ENCODE measurements at places on chromosomes 3 and 15.

- H3K36me3 ChIP-seq = no peaks in the 10 kb centered on the region
- peaks cover 6% of the 10 kb centered on the region for H3K4me1 ChIP-seq
- H3K4me3 ChIP-seq = no peak overlapping the region
- no peak for DNase-seq
- no peak overlapping the region for H3K27ac ChIP-seq
- H3K27me3 ChIP-seq = no peaks in the 10 kb centered on the region
Measured at GRCh38 chr15:95930659-95931375, 399.7 kb upstream of the NR2F2 start.

DNA sequence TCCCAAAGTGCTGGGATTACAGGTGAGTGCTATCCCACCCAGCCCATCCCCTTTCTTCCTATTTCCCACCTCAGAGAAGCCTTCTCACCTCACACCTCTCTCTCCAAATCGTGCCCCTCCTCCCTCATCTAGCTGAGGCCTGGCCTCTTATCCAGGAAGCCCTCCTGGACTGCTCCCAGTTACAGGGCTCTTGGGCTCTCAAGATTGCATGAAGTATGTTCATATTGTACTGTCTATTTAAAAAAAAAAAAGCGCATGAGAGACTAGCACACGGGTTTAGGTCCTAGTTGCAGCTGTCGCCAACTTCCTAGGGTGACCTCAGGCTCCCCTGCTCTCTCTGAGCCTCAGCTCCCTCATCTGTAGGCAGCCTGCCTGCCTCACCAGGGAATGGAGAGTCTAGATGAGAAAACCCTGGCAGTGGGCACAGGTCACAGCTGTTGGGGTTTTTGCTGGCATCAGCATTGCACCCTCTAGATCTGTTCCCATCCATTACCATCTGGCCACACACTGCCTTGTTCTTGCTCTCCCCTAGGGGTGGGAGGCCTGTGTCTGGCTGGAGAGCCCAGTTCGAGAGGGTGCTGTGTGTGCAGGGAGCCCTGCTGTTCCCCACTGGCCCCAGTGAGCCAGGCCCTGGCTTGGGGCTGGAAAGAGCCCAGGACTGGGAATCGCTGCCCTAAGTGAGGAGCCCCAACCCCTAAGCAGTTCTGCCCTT, 24.2 kb upstream of the C15orf39 start:
- H3K27me3 ChIP-seq = no peaks in the 10 kb centered on the region
- no peak for DNase-seq
- no peak overlapping the region for H3K27ac ChIP-seq
- H3K4me3 ChIP-seq = no peak overlapping the region
- H3K36me3 ChIP-seq = no peaks in the 10 kb centered on the region

DNA sequence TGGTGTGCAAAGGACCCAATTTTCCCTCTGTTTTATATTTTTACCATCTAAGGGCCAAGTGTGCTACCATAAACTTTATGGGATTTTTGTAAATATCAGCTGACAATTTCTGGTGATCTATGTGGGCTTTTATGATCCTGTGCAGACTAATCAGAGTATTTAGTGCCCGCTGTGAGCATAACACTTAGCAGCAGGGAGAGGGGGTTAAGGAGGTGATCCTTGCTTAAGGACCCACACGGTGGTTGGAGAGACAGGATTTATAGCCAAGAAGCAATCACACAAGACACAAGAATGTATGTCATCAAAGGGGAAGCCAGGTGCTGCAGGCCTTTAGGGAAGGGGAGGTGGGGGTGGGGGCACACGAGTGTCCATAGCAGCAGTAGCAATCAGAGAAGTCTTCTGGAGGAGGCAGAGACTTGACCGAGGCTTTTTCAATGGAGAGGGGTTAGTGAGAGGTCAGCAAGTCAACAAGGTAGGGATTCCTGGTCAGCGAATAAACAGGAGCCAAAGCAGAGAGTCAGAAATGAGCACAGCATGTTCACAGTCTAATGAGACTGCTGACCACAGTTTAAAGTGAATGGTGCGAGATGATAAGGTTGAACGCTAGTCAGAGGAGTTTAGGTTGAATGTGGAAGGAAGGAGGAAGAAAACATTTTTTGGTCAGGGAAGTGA, 4.5 kb upstream of the CACNA1D start:
- DNase-seq = no peak
- no peak overlapping the region for H3K4me3 ChIP-seq
- peaks cover 42% of the 10 kb centered on the region for H3K27me3 ChIP-seq

DNA sequence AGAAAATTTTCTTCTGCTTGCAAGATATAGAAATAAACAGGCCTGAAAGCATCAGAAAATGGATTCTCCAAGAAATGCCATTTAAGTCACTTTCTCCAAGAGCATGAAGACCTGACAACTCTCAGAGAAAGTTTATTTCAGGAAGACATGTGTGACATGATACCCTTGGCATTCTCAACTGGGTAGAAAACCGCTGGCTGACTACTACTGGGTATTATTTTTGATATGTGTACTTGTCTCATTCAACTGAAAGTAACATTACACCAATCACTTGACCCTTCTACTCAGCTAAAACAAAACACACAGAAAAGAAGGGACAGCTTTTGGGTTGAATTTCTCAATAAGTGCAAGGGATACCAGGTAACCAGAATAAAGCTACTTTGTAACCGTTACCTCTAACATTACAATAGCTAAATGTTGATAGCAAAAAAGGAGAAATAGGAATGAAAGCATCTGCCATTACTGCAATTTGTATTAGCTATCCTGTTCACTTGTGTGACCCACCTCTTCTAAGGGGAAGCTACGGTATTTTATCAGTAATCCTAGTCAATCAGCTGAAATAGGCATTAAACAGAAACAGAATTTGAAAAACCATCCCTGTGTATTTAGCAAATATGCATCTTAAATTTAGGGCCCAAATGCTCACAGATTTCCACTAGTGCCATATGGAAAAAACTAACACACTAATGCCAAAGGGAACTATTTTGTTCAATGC, 7.3 kb downstream of the TRA2B start:
- H3K27me3 ChIP-seq = no peaks in the 10 kb centered on the region
- peaks cover 10% of the 10 kb centered on the region for H3K36me3 ChIP-seq
- no peak for DNase-seq
- H3K4me1 ChIP-seq = peaks cover 37% of the 10 kb centered on the region

- H3K4me3 ChIP-seq = no peak overlapping the region
- H3K36me3 ChIP-seq = no peaks in the 10 kb centered on the region
Measured at GRCh38 chr15:59828263-59828662, 139.1 kb upstream of the BNIP2 start.

DNA sequence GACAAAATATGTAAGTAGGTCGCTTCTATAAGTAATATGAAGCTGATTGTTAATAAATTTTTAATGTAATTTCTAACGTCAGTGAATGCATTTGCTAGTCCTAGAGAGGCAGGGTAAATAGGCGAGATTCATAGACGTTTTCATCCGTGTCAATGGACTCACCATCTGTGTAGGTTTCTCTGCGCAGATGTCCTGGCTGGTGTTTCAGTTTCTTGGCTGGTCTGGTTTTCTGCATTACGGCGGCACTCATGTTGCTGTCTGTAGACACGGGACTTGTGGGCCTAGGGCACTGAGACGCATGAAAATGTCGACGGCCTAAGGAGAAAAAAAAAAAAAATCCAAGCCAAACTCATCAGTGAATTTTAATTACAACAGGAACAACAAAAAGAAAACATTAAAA, 1153.3 kb downstream of the ROBO1 start:
- no peak overlapping the region for H3K27ac ChIP-seq
- H3K4me3 ChIP-seq = no peak overlapping the region
- no peaks in the 10 kb centered on the region for H3K4me1 ChIP-seq
- H3K36me3 ChIP-seq = no peaks in the 10 kb centered on the region

GRCh38 chr3:25723802-25724201, 59.1 kb upstream of the TOP2B start:
- H3K36me3 ChIP-seq = peaks cover 22% of the 10 kb centered on the region
- H3K4me1 ChIP-seq = no peaks in the 10 kb centered on the region
- H3K27ac ChIP-seq = no peak overlapping the region
- no peak for DNase-seq

- H3K27me3 ChIP-seq = no peaks in the 10 kb centered on the region
- H3K4me1 ChIP-seq = peaks cover 80% of the 10 kb centered on the region
- H3K4me3 ChIP-seq = no peak overlapping the region
- DNase-seq = no peak
Measured at GRCh38 chr3:42036483-42036823, 54.7 kb upstream of the TRAK1 start.

GRCh38 chr3:194993896-194994295, 277.1 kb downstream of the XXYLT1 start:
- no peak overlapping the region for H3K4me3 ChIP-seq
- no peaks in the 10 kb centered on the region for H3K27me3 ChIP-seq
- H3K27ac ChIP-seq = no peak overlapping the region
- H3K4me1 ChIP-seq = no peaks in the 10 kb centered on the region
- DNase-seq = no peak

- H3K4me3 ChIP-seq = peak overlapping the region; percentile 94
- peaks cover 27% of the 10 kb centered on the region for H3K4me1 ChIP-seq
- H3K27me3 ChIP-seq = no peaks in the 10 kb centered on the region
Measured at GRCh38 chr3:197750858-197751737, 1.4 kb downstream of the FYTTD1 start.

GRCh38 chr3:32240159-32240545, 1.7 kb downstream of the CMTM8 start:
- no peaks in the 10 kb centered on the region for H3K4me1 ChIP-seq
- no peaks in the 10 kb centered on the region for H3K27me3 ChIP-seq
- no peaks in the 10 kb centered on the region for H3K36me3 ChIP-seq
- no peak overlapping the region for H3K27ac ChIP-seq
- H3K4me3 ChIP-seq = no peak overlapping the region

GRCh38 chr15:79562403-79562815, 130.3 kb downstream of the MINAR1 start:
- no peak for DNase-seq
- no peak overlapping the region for H3K27ac ChIP-seq
- H3K27me3 ChIP-seq = no peaks in the 10 kb centered on the region
- H3K36me3 ChIP-seq = no peaks in the 10 kb centered on the region
- no peak overlapping the region for H3K4me3 ChIP-seq

- H3K4me1 ChIP-seq = no peaks in the 10 kb centered on the region
- H3K4me3 ChIP-seq = no peak overlapping the region
- H3K36me3 ChIP-seq = no peaks in the 10 kb centered on the region
- no peak for DNase-seq
- no peaks in the 10 kb centered on the region for H3K27me3 ChIP-seq
Measured at GRCh38 chr3:136390574-136390973, 140.4 kb downstream of the PCCB start.

DNA sequence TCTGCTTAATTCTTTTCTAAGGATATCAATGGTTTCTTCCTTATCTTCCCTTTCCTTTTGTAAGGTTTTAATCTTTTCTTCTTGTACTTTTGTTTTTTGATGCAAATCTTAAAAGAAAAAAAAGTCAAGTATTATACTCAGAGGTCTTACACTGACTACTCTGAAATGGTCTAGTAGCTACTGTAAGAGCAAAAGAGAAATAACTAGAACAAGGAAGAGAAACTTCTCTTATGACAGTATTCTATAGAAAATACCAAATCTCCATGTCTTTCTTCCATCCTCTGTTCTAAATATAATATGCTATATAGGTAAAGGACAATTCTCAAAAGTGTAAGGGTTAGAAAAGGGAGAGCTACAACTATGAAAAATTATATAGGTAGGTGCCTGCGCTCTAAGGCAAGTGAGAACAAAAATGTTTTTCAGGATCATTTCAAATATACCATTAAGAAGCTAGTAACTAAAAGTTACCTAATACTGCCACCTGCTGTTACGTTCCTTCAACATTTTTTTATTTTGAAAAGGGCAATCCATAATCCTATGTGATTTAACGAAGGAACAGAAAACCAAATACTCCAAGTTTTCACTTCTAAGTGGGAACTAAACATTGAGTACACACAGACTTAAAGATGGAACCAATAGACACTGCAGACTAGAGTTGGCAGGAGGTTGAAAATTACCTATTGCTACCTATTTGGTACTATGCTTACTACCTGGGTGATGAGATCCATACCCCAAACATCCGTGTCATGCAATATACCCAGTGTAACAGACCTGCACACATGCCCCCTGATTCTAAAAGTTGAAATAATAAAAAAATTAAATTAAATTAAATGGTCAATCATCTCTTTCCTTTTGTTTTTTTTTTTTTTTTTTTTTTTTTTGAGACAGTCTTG, 36.7 kb downstream of the CIP2A start:
- peaks cover 3% of the 10 kb centered on the region for H3K4me1 ChIP-seq
- peak overlapping the region; percentile 15 for H3K4me3 ChIP-seq
- no peaks in the 10 kb centered on the region for H3K36me3 ChIP-seq
- H3K27me3 ChIP-seq = no peaks in the 10 kb centered on the region
- H3K27ac ChIP-seq = no peak overlapping the region

DNA sequence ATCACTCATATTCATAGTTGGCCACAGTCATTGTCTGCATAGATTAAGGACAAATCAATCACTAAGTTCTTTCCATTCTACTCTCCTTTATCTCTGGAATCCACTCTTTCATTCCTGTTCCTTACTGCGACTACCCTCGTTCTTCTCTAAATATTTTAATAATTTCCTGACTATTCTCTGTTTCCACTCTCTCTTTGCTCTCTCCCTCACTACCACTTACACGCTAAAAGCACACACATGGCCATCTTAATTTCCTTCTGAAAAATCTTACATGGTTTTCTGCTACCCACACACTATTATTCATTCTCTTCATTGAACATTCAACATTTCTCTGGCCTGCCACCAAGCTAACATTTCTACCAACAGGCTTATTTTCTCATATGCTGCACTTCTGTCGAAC, 279.6 kb upstream of the PLSCR5 start:
- no peaks in the 10 kb centered on the region for H3K4me1 ChIP-seq
- H3K27ac ChIP-seq = no peak overlapping the region

GRCh38 chr15:59995568-59996297, 8.4 kb upstream of the FOXB1 start:
- H3K4me3 ChIP-seq = no peak overlapping the region
- no peak for DNase-seq
- H3K27me3 ChIP-seq = peaks cover 95% of the 10 kb centered on the region
- no peak overlapping the region for H3K27ac ChIP-seq

GRCh38 chr3:125670945-125671344, 75.6 kb upstream of the OSBPL11 start:
- H3K27me3 ChIP-seq = no peaks in the 10 kb centered on the region
- H3K4me1 ChIP-seq = no peaks in the 10 kb centered on the region
- DNase-seq = no peak
- no peak overlapping the region for H3K27ac ChIP-seq

GRCh38 chr3:170483485-170484262, 65.0 kb downstream of the CLDN11 start:
- no peaks in the 10 kb centered on the region for H3K27me3 ChIP-seq
- no peak overlapping the region for H3K27ac ChIP-seq
- H3K36me3 ChIP-seq = no peaks in the 10 kb centered on the region
- H3K4me3 ChIP-seq = no peak overlapping the region
- no peak for DNase-seq

- H3K27ac ChIP-seq = no peak overlapping the region
- H3K4me3 ChIP-seq = no peak overlapping the region
- no peaks in the 10 kb centered on the region for H3K27me3 ChIP-seq
- peaks cover 7% of the 10 kb centered on the region for H3K36me3 ChIP-seq
Measured at GRCh38 chr3:15436246-15436645, 8.8 kb downstream of the EAF1 start.

Measured in heart right ventricle (tissue), 16 donors.